HFFc6 (cell line): ENCODE measurements at places on chromosomes 1 and 21. TPM values are rescaled to one million over a fixed set of nuclear protein-coding genes. Genes with fewer than 3 reads are reported as not detected.

The CR1 gene
- not detected in 3 replicates for total RNA-seq

The OR2T11 gene
- not detected in 3 replicates for total RNA-seq

The PTGS2 gene
- total RNA-seq: 69.5 to 168 TPM (median 166 TPM) in 3 replicates

The MAN1C1 gene
- total RNA-seq: 0.07 to 0.19 TPM (median 0.15 TPM) in 3 replicates

The KCNT2 gene
- total RNA-seq: 0.18 to 1.4 TPM (median 0.78 TPM) in 3 replicates

The CFAP74 gene
- total RNA-seq: not detected in 3 replicates

The RGS13 gene
- total RNA-seq: not detected in 3 replicates

The MYOG gene
- not detected in 3 replicates for total RNA-seq

The S100A9 gene
- total RNA-seq: not detected in 3 replicates

The PLPPR5 gene
- total RNA-seq: 0.19 TPM in 1 of 3 replicates, not detected in the others

The PTGFR gene
- 11.2 to 18.2 TPM (median 11.8 TPM) in 3 replicates for total RNA-seq

The NPHS2 gene
- not detected in 3 replicates for total RNA-seq

The DDAH1 gene
- total RNA-seq: 206 to 298 TPM (median 266 TPM) in 3 replicates

The TRPM2 gene
- total RNA-seq: 0.31 TPM in 1 of 2 replicates, not detected in the other

The CGN gene
- 0.21 to 0.66 TPM in 2 of 3 replicates, not detected in the other for total RNA-seq

GRCh38 chr1:21622466-21623315, 46.5 kb downstream of the RAP1GAP start:
- no peak for DNase-seq

GRCh38 chr21:46187261-46187660, 3.0 kb upstream of the SPATC1L start:
- no peak for DNase-seq

GRCh38 chr1:44496541-44497171, 91.6 kb downstream of the RNF220 start:
- no peak for DNase-seq

DNA sequence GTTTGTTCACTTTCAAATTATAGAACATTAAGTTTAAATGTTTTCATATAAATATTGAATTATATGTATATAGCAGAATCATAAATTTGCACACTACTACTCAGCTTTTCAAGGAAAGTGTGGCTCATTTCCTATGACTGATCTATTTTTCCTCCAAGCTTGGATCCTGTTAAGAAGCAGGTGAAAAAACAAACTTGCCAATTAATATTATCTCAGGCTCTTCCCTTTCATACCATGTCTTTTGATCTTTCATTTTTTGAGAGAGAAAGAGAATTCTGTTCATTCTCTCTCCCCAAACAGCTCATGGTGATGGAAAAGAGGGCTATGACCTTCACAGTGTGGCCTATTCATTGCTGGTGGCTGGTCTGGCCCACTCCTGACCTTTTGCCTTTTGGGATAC, 43.7 kb downstream of the SEC16B start:
- DNase-seq: no peak

GRCh38 chr1:34125721-34126380, 39.2 kb downstream of the CSMD2 start:
- DNase-seq: no peak

DNA sequence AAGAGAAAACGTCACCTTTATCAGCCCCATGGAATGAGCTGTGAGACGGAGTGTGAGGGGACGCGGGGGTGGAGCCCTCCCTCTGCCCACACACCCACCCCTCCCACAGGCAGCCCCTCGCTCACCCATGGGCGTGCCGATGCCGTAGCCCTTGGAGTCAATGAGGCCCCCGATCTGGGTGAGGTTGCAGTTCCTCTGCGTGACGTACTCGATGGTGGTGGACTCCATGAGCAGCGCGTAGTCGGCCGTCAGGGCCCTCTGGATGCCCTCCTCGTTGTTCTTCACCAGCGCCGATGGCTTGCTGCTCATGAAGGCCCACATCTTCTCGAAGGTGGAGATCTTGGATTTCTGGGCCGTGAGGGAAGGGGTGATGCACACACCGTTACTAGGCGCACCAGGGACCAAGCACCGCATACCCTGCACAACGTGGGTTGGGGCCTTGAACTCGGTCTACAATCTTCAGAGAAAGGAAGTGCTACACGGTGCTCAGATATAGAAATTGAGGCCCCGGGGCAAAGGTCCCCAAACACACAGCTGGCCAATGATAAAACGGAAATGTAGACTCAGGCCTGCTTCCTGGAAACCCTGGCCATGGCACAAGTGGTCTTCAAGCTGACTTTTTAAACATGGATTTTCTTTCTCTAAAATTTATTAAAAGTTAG, 228.2 kb downstream of the GRIK3 start:
- DNase-seq: no peak

DNA sequence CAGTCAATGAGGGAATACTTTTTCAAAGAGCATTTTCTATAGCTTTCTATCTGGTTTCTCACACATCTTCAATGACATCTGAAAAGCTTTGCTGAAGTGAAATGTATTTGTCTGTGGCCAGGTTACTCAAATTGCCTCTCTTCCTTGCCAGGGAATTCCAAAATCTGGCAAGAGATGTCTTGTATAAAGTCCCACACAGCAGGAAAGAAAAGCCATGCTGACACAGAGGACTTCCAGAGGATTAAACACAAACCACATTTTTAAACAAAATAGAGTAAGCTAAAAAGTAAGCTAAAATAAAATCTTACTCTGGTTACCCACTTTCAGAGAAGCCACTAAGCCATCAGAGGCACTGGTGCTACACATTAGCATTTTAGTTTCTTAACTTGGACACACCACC, 93.1 kb upstream of the BCAR3 start:
- DNase-seq: no peak

DNA sequence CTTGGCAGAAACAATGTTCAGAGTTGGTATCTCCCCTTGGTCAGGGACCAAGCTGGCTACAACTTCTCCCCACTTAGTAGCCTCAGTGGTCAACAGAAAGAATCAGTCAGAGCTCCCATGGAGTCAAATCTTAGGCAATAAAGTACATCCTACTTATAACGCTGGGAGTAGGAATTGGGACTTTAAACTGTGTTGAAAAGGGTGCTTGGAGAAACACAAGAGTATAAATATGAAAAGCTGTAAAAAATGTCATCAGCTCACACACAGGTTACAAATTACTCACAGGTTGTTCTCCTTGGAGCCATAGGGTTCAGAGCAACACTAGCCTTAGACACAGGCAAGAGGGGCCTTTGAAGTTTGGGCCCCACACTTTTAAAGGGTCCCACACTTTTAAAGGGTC, 67.4 kb downstream of the WLS start:
- no peak for DNase-seq

DNA sequence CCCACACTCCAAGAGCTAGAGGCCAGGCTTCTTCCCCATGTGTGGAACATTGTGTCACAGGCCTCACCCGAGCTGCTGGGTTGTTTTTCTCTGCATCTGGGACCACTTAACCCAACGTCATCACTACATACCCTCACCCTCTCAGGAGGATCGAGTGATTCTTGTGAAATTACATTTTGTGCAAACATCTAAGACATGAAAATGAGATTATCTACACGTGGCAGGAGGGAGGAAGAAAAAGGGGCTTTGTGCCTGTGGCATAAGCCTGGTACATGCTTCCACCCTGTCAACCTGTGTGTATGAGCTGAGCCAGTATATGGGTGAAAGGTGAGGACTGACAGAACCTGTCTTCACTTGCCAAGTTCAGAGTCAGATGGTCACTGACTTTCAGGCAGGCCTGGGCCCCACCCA, 1.6 kb downstream of the CPT2 start:
- DNase-seq: no peak

DNA sequence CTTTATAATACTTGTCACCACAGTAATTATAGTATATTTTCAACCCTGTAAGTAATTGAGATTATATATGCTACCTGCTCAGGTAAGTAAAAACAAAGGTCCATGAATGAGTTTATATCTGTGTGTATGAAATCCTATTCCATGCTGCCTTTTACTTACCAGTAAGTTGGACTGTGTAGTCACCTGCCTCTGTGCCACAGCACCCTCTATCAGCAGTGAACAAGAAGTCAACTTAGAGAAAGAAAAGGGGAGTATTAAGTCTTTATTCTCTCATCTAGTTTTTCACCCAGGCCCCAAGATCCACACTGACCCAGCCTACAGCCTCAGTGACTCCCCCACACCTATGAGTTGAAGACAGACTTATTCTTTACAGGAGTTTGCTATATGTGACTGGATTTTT, 36.9 kb upstream of the IFI16 start:
- no peak for DNase-seq

- no peak for DNase-seq
Observed at GRCh38 chr1:46180082-46180616, 3.9 kb upstream of the P3R3URF start.

DNA sequence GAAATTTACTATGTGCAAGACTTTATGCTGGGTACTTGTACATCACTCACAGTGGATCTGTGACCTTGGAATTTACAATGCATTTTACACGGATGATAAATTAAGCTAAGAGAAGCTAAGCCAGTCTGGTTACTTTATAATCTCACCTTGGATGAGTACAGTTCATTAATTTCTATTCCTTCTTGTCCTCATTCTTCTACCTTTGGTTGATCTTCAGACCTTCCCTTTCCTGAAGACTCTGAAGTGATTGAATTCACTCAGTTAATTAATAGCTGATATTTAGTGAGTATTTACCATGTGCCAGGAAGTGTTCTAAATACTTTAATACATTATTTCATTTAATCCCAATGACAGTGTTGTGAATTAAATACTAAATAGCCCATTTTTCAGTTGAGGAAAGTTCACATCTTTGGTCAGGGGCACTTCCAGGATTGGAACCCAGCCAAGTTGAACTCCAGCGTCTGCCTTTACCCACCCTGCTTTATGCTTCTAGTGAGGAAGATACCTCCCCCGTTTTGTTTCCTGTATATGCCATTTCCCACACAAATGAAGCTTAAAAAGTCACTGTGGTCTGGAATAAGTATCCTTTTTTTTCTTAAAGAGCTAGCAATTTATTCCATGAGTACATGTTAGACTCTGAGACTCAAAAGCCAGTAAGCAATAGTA, 146.6 kb downstream of the TLR5 start:
- no peak for DNase-seq

DNA sequence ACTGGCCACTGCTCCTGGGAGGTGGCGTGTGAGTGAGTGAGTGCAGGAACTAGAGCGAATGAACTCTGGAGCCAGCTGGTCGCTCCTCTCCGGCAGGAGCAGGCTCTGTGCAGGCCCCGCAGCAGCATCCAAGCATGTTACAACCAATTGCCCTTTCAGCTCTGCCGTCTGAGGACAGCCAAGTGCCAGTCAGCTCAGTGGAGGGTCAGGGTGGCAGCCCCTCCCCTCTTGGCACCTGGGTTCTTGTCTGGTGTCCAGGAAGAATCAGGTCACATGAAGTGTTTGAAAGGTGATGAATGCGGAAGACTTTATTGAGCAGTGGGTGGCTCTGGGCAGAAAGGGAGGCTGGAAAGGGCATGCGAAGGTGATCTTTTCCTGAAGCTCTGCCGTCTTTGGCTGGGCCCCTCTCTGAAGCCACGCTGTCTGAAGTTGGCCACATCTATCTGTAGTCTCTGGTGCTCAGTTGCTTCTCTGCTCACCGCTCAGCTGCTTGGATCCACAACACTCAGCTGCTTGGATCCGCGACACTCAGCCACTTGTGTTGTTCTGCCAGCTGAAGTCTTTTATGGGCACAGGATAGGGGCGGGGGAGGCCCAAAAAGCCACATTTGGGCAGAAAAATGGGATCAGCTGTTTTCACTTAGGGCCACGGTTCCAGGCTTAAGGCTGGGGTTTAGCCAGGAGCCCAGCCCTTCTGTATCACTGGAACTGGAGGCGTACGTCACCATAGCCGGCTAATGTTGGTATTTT, 139.8 kb downstream of the ADSS2 start:
- DNase-seq: no peak

GRCh38 chr1:211781260-211781659, 49.3 kb downstream of the LPGAT1 start:
- DNase-seq: no peak

DNA sequence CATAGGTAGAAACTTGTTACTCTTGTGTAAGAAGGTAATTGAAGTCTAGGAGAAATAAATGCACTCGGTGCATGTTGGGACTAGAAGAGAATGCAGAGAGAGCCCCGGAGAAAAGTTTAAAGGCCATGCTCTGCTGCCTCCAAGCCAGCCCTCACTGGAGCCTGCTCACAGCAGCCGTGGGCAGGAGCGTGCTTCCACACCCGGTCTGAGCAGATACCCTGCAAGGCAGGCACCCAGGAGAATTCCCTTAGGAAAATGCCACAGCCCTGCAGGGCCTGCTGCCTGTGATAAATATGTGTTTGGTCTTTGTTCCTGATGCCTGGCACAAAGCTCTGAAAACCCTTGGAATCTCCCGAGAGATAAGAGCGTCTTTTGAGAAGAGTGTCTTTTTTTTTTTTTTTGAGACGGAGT, 22.8 kb downstream of the C2CD2 start:
- DNase-seq: no peak

- DNase-seq: no peak
Observed at GRCh38 chr21:39153842-39154241, 29.4 kb downstream of the PSMG1 start.

GRCh38 chr1:18944810-18945209, 11.7 kb downstream of the IFFO2 start:
- no peak for DNase-seq

DNA sequence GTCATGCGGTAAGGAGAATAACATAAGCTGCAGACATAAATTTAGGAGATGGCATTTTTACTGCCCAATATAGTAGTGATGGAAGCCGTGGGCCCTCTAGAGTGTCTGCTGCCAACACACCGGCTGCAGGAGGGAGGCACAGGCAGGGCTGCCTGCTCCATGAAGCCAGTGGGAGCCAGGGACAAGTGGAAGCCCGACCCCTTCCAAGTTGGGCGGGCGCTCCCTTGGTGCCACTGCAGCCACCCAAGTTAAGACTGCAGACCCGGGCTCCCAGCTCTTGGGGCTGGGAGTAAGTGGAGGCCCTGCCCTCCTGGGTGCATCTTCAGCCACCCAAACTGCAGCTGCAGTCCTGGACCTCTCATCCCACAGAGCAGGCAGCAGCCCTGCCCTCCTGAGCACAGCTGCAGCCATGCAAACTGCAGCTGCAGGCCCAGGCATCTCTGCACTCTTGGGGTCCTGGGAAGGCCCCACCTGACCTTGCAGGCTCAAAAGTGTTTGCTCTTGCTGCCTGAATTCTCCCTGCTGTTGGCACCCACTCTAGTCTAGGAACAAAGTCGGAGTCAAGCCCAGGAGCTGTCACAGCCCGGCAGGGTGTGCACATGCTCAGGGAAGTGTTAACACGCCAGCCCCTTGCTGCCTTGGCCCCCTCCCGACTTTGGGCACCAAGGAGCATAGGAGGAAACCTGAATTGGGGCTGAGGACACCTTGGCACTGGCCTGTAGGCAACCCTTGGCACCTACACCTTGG, 437.2 kb upstream of the PRMT6 start:
- DNase-seq: no peak

DNA sequence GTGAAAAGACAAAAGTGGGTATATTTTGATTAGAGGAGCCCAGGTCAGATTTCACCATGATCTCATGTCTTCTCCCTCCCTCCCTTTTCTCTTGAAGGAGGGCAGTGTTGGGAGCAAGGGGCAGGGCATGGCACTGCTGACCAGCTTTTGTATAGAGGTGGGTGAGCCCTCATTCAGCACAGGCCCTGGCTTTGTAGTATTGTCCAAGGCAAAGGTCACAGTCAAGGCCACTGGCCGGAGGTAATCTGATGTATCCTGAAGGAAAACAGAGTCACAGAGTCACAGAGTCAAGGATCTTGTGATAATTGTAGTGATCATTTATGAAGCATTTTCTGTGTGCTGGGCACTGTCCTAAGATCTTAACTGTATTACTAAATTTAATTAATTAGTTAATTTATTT, 11.9 kb downstream of the ITGA10 start:
- no peak for DNase-seq

GRCh38 chr1:34792868-34793727, at the start of gene GJA4:
TSS of gene GJA4 (plus strand) at chr1:34792999. CDS start at chr1:34794214, 1,215 bp downstream.
- no peak for DNase-seq

GRCh38 chr1:242240077-242240476, 241.2 kb upstream of the MAP1LC3C start:
- no peak for DNase-seq
